ENCODE measurements at places on chromosomes 3 and 15.

- peak; percentile 78 for DNase-seq
Measured at GRCh38 chr15:55281517-55282228, 7.9 kb downstream of the RAB27A start.

GRCh38 chr3:37499864-37500263, 325.5 kb upstream of the LRRFIP2 start:
- no peak for DNase-seq

- no peak for DNase-seq
Measured at GRCh38 chr3:81451611-81452010, 309.8 kb downstream of the GBE1 start.

- DNase-seq: no peak
Measured at GRCh38 chr3:73423116-73423515, 201.6 kb downstream of the PDZRN3 start.

GRCh38 chr3:134002306-134002705, 27.4 kb downstream of the SLCO2A1 start:
- no peak for DNase-seq

DNA sequence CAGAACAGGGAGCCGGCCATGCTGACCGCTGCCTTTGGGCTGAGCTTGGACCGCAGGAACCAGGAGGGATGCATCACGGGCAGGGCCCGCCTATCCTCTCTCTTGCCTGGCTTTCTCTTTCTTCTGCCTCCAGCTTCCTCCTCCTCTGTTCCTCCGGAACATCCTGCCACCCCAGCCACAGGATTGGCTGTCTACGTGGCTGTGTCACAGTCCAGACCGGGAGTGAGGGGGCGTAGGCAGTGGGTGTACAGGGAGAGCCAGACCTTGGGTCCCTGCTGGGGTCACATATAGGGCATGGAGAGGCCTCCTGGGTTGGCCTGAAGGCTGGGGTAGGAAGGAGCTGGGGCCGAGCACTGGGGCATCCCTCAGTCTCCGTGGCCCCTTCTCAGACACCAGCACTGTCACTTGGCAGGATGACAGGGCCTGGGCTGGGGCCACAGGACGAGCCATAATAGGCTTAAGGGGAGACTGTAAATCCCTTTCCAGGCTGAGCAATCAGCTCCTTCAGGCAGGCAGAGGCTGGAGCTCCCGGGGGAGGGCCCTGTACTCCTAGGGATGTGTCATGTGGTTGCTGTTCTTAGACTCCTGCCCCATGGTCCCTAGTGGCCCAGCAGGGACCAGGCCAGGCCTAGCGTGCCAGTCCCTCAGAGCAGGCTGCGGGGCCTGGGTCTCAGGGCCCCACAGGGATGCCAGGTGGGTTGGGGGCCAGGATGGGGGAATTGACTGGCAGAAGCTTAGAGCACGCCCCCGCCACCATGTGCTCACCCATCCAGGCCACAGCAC, 25.4 kb downstream of the LINGO1 start:
- DNase-seq: peak; percentile 6

- no peak for DNase-seq
Measured at GRCh38 chr3:156360083-156360482, 194.8 kb downstream of the SSR3 start.

DNA sequence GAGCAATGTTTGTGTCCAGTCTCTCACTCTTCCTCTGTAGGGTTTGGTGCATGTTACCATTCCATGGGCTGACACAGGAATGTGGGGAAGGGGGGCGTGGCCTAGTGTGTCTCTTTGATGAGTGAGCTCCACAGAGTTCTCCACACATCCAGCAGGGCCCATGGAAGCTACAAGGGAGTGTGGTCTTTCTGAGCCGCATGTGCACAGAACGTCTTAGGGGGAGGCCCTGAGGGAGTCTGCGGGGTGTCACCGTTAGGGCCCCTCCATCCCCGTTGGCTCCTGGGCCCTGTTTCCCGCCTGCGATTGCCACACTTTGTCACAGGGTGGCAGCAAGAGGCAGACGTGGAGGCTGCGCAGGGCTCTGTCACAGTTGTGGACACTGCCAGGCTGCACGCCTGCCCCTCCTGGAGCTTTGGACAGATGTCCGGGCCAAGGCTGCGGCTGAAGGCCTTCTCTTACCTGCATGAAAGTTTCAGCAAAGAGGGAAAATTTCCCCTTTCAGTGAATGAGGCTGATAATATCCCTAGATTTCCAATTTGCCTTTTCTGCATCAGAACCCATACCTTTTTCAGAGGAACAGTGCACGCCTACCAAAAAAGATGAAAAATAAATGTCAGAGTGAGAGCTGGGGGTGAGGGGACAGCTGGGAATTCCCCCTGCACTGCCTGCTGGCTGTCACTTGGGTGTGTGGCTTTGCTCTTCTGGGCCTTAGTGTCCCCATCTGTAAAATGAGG, 24.3 kb downstream of the CACNA2D3 start:
- DNase-seq: peak; percentile 19

DNA sequence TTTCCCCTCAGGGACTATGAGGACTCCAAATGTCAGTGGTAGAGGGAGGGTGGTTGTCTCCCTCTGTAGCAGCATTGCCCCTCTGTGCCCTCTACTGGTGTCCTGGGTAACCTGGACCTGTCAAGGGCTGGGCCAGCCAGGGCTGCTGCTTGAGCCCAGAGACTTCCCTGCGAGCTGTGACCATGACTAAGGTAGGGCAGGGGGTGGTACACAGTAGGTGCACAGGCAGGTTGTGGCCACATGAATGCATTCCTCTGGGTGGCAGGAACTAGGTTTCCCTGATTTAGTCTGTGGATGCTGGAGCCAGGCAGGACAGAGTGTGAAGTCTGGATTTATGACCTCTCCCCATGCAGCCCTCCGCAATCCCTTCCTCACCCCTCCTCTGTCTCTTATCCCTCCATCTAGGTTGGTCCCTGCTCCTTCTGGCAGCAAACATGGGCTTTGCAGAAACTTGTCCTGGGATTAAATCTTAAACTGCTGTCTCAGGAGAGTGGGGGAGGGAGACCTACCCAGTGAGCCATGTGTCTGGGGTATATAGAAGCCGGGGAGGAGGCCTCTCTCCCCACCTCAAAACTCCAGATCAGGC, 8.7 kb upstream of the SEMA3F start:
- no peak for DNase-seq

DNA sequence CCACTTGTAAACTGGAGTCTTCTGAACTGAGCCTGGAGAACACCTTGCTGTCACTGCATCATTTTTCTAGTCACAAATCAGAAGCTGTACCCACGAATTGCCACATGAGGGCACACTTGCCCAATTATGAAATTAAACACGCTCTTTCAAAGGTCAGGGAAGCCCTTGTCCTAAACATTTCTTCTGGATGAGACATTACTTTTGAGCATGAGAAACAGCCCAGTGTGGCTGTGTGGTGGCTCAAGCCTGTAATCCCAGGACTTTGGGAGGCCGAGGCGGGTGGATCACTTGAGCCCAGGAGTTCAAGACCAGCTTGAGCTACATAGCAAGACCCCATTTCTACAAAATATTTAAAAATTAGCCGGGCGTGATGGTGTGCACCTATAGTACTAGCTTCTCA, 27.5 kb upstream of the CFAP161 start:
- DNase-seq: peak; percentile 83

DNA sequence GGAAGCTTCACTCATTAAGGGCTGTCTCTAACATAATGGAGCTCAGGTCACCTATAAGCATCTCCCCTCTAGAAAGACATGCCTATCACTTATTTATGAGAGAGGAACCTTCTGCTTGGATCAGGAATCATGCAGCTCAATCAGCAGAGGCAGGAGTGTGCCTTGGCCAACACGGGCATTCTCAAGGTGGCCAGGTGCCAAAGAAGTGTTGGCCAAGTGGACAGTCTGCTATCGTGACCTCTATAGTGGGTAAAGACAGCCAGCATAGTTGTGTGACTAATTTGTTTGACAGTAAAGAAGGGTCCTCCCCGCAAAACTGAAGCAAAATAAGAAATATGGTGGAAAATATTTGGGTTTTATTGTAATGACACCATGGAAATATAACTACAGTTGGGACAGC, 14.7 kb upstream of the AGTR1 start:
- no peak for DNase-seq

DNA sequence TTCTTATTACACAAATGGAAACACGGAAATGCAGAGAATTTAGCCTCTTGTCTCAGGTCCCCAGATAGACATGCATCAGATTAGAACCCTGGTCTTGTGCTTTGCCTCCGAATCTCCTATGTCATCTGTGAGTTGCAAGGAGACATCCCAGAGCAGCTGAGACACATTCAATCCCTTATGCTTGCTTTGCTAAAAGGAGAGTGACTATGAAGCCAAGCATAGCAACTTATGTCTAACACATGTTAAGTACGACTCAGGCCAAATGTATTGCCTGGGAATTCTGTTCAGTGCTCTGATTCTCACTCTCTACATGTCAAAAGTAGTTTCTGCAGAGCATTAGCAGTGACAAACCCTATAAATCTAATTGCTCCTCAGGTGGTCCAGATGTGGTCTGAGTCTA, 30.6 kb upstream of the LRRC3B start:
- DNase-seq: no peak

GRCh38 chr3:14019459-14019858, 105.2 kb downstream of the CHCHD4 start:
- no peak for DNase-seq

GRCh38 chr3:3110749-3111361, 681 bp upstream of the IL5RA start:
- peak; percentile 51 for DNase-seq

DNA sequence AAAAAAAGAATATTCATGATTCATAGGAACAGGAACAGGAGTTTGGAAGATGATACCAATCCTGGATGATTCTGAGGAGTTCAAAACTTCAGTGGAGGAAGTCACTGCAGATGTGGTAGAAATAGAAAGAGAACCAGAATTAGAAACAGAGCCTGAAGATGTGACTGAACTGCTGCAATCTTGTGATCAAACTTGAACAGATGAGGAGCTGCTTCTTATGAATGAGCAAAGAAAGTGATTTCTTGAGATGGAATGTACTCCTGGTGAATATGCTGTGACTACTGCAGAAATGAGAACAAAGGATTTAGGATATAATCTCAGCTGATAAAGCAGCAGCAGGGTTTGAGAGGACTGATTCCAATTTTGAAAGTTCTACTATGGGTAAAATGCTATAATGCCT, 72.7 kb downstream of the GSK3B start:
- no peak for DNase-seq

DNA sequence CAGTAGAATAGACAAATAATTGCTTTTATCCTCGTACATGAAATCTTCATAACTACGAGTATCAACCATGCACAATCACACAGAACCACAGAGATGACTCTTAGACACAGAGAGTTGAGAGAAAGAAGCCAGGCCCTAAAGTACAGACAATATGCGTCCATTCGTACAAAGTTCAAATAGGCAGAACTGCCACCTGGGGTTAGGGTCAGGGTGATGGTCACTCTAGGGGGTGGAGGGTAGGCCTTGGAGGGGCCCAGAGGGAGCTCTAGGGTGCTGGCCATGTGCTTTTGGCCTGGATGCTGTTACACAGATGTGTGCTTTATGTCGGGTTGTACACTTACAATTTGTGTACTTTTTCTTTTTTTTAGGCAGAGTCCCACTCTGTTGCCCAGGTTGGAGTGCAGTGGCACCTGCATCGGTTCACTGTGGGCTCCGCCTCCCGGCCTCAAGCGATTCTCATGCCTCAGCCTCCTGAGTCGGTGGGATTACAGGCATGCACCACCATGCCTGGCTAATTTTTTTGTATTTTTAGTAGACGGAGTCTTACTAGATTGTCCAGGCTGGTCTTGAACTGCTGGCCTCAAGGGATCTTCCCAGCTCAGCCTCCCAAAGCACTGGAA, 65.9 kb upstream of the KLF13 start:
- DNase-seq: no peak

DNA sequence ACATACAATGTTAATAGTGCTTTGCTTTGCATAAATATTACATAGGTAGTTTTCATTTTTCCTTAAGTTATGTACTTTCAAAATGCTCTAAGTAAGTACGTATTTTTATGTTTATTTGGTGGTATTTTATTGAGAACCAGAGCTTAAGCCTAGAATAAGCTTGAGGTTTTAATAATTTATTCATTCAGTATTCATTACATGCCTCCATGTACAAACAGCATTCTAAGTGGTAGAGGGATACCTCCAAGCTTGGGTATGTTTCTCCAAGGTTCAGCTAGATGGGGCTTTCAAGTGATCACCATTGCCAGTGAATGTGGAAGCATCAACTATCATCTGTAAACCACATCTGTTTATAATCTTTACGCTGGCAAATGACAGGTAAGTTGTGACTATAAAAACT, 52.3 kb downstream of the PEAK1 start:
- no peak for DNase-seq

DNA sequence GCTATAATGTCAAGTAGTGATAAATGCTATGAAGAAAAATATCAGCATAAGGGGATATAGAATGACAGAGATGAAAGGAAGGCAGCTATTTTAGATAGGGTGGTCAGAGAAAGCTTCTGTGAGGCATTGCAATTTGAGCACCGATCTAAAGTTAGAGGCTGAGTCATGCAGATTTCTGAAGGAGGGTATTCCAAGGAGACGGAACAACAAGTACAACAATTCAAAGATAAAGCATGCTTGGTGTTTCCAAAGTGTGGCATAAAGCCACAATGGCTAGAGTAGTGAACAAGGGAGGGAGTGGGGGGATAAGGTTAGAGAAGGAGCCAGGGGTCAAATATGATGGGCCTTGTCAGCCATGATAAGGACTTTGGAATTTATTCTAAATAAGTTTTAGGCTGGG, 71.9 kb downstream of the PFN2 start:
- DNase-seq: peak; percentile 59

DNA sequence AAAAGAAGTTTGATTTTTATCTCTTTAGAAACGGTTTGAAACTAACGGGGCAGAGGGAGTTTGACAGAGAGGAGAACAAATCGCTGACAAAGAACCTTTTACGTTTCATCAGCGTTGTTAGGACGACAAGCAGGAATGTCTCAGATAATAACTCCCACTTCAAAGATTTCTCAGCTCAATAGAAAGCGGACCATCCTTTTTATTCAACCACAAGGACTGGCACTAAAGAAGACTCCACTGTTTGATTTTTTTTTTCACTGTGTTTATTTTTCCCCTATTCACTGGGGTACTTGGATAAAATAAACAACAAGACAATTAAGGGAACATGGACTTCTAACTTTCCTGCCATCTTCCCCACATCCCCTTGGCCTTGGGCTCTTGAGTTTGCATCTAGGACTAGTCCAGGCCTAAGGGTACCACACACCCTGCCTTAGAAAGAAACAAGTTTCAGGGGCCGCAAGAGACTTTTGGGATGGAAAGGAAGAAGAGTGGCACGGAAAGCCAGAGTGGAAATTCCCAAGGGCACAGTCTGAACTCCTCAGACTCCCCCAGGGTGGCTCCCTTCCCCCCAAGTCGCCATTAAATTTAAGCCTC, 19.0 kb downstream of the ZIC4 start:
- DNase-seq: no peak

GRCh38 chr3:13254028-13254951, 165.8 kb downstream of the NUP210 start:
- no peak for DNase-seq
